ENCODE measurements at places on chromosomes 12 and 14. TPM values are rescaled to one million over a fixed set of nuclear protein-coding genes. Genes with fewer than 3 reads are reported as not detected.

Gene HOXC13
- 1.2 TPM for total RNA-seq

Gene PTPRQ
- total RNA-seq: 85.7 TPM

Gene FBXW8
- 24.8 TPM for total RNA-seq

Gene PLEKHG7
- total RNA-seq: 8.2 TPM

Gene FBXO21
- 42.4 TPM for total RNA-seq

Gene PCNX1
- total RNA-seq: 75.6 TPM

Gene CCDC184
- total RNA-seq: 0.72 TPM

Gene NTS
- not detected for total RNA-seq

Gene CLEC6A
- total RNA-seq: 3.9 TPM

Gene C12orf54
- total RNA-seq: not detected

Gene GPD1
- 0.48 TPM for total RNA-seq

Gene ACSS3
- total RNA-seq: 32.0 TPM

Gene SLCO1B1
- total RNA-seq: not detected

Gene BDKRB1
- 16.6 TPM for total RNA-seq

Gene ACVRL1
- total RNA-seq: 37.6 TPM

Gene PGAM5
- 23.4 TPM for total RNA-seq

Gene NXPH4
- not detected for total RNA-seq
